ENCODE measurements at places on chromosomes 13 and 19.

- no peak for DNase-seq
These were observed 100.3 kb upstream of the WASF3 start for GRCh38 chr13:26457212-26457611.

DNA sequence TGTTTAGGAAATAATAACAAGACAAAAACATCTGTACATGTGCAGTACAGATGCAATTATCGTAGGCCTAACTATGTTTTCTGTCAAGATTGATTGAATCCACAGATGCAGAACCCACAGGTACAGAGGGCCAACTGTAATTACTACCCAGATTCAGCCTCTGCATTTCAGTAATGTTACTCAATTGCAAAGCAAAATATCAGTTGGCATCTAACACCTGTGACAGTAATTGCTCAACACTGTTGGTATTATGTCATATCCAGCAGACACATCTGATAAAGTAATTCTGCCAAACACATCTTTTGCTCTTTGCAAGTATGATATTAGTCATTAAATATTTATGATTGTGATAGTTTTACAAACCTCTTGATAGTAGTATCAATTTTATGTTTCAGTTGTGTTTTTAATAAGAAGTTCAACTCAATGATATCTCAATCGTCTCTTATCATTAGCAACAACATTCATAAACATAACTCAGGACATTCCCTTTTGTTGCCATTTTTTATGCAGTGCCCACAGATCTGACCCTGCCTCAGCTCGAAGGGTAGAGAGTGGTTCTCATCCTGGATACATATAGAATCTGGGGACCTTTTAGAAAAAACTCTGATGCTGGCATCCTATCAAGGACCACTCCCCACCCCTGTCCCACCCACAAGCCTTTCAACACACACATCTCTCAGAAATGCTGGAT lies 104.7 kb downstream of the MYCBP2 start:
- no peak for DNase-seq

DNA sequence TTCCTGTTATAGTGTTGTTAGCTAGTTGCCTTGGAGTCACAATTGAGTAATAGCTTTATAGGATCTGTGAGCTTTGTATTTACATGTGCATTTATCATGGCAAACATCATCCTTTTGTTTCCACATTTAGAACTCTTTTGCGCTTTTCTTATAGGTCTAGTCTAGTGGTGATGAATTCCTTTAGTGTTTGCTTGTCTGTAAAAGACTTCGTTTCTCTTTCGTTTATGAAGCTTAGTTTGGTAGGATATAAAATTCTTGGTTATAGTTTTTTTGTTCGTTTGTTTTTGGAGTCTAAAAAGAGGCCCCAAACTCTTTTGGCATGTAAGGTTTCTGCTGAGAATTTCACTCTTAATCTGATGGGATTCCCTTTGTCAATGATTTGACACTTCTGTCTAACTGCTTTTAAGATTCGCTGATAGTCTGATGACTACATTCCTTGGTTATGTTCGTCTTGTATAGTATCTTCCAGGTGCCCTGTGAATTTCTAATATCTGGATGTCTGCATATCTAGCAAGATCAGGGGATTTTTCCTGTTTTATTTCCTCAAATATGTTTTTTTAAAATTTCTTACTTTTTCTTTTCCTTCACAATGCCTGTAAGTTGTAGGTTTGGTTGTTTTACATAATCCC lies 20.2 kb downstream of the DNAJC3 start:
- no peak for DNase-seq

DNA sequence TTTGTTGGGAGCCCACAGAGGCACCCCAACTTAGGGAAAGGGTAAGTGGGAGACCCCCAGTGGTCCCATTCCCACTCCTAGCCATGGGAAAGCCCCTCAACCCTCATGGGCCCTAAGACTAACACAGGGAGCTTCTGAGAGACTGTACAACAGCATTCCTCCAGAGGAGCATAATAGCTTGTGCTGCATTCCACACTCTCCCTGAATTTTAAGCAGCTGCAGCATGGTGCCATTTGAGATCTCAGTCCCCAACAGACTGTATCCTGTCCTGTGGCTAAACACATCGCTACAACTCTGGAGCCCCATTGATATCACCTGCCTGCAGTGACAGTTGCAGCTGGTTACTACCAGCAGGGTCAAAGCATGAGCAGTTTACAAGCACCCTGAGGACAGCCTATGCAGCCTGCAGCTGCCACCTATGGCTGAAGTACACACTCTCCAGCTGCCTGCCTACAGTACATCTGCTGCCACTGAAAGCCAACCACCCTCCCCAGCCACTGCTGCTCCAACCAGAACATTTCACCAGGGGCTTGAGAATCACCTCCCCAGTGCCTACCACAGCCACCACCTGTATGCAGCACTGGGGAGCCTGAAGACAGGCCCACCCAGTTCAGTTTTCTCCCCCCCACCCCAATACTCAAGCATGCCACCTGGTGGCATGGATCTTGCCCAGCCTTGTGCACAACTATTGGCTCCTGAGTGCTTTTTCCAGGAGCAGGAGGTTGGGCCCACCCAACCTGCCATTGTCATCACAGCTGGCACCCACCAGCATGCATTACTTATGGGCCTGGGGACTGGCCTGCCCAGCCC lies 557.3 kb downstream of the GPC5 start:
- DNase-seq: no peak

- no peak for DNase-seq
These were observed 233.9 kb downstream of the ABCC4 start for GRCh38 chr13:95067303-95067702.
